Melanocyte of skin (primary cell): ENCODE measurements at places on chromosomes 4 and X. TPM values are rescaled to one million over a fixed set of nuclear protein-coding genes. Genes with fewer than 3 reads are reported as not detected.

NIPAL1 gene
- total RNA-seq, result 0.31 and 1.7 TPM in 2 replicates

CRMP1 gene
- under 0.01 TPM in 2 replicates for total RNA-seq

CCDC149 gene
- 2.2 and 2.7 TPM in 2 replicates for total RNA-seq

PNMA6F gene
- total RNA-seq, result not detected in 2 replicates

GAGE12G gene
- total RNA-seq, result not detected in 2 replicates

AKAP14 gene
- not detected in 2 replicates for total RNA-seq

NSG1 gene
- total RNA-seq, result 46.8 and 160 TPM in 2 replicates

PDHA1 gene
- total RNA-seq, result 45.3 and 58.5 TPM in 2 replicates

UPF3B gene
- 1.7 and 2.5 TPM in 2 replicates for total RNA-seq

TMEM175 gene
- 15.6 and 18.6 TPM in 2 replicates for total RNA-seq

ZCCHC4 gene
- total RNA-seq, result 7.6 and 11.6 TPM in 2 replicates

NCAPG gene
- 55.7 and 59.6 TPM in 2 replicates for total RNA-seq

NXF2B gene
- not detected in 2 replicates for total RNA-seq

NUDT10 gene
- total RNA-seq, result 3.1 and 4.7 TPM in 2 replicates

CT45A5 gene
- not detected in 2 replicates for total RNA-seq
